Caco-2 (cell line): ENCODE measurements at places on chromosomes 1 and 21. TPM values are rescaled to one million over a fixed set of nuclear protein-coding genes. Genes with fewer than 3 reads are reported as not detected.

Gene GSTM1
- not detected in 2 replicates for total RNA-seq

Gene PDE9A
- 9.7 and 10.5 TPM in 2 replicates for total RNA-seq

Gene PBX1
- total RNA-seq = 101 and 103 TPM in 2 replicates

Gene EVA1C
- not detected in 2 replicates for total RNA-seq

Gene BSDC1
- total RNA-seq = 32.5 and 33.2 TPM in 2 replicates

Gene EDARADD
- 14.4 and 15.6 TPM in 2 replicates for total RNA-seq

Gene GLIS1
- total RNA-seq = not detected in 2 replicates

Gene PRXL2B
- 16.2 and 16.8 TPM in 2 replicates for total RNA-seq

Gene HES5
- total RNA-seq = not detected in 2 replicates

Gene AMIGO1
- total RNA-seq = 1.1 and 1.5 TPM in 2 replicates

Gene TTC39A
- 21.0 and 24.4 TPM in 2 replicates for total RNA-seq

Gene CBR3
- 0.46 TPM in 1 of 2 replicates, not detected in the other for total RNA-seq

Gene E2F2
- 9.1 and 9.5 TPM in 2 replicates for total RNA-seq

Gene ECE1
- total RNA-seq = 49.6 and 50.2 TPM in 2 replicates

Gene IFNGR2
- total RNA-seq = 47.0 and 56.9 TPM in 2 replicates

Gene TMEM200B
- 3.3 TPM in 2 replicates for total RNA-seq

Gene RIMKLA
- total RNA-seq = 10.6 and 12.4 TPM in 2 replicates

Gene INKA2
- 5.8 and 8.5 TPM in 2 replicates for total RNA-seq

Gene AMY2A
- not detected in 2 replicates for total RNA-seq

Gene SERPINC1
- 0.65 and 0.98 TPM in 2 replicates for total RNA-seq

Gene GBP3
- 0.48 and 0.91 TPM in 2 replicates for total RNA-seq

Gene ADAMTS5
- total RNA-seq = not detected in 2 replicates

Gene IVL
- total RNA-seq = not detected in 2 replicates

Gene HSPA6
- total RNA-seq = 0.32 and 0.60 TPM in 2 replicates
